ENCODE measurements at places on chromosomes 2 and 18.
A peak's percentile ranks its signal among the peaks of the same experiment; 100 is the strongest.

GRCh38 chr2:226981791-226982326, 146.0 kb downstream of the RHBDD1 start:
- no peak for DNase-seq

DNA sequence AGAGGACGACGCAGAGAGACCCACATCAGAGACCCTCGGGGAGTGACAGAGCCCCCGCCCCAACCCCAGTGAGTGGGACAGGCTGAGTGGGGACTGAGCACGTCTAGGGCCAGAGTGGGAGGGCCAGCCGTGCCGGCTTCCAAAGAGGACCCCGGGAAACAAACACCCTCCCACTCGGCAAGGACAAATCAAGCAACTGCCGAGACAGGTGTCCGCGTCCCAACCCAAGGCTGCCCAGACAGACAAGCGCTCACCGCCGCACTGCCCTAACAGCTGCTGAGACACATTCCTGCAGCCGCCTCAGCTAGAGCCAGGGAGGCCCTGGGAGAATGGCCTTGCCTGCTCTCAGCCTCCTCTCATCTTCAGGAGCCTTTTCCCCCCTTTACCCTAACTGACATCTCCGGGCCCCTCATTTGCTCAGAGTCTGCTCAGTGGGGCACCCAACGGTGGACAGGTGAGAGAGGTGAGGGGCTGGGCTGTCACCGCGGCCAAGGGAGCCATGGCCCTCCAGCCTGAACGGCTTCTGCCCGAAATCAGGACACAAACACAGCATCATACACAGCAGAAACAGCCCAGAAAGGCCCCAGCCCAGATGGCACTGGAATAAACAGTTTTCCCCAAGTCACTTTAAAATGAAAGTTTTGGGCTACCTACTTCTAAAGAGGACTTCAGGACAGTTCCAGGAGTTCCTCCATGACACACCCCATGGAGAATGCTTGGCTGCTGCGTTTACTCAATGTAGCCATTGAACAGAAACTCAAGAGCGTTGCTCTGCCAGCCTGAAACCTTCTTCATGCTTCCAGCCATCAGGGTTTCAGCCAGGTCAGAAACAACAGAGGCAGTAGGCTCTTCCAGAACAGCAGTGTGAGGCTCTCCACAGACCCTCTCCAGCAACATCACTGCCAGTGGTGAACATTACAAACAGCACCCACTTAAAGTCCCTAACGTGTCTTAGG, 23.6 kb downstream of the SLC66A2 start:
- DNase-seq: no peak

DNA sequence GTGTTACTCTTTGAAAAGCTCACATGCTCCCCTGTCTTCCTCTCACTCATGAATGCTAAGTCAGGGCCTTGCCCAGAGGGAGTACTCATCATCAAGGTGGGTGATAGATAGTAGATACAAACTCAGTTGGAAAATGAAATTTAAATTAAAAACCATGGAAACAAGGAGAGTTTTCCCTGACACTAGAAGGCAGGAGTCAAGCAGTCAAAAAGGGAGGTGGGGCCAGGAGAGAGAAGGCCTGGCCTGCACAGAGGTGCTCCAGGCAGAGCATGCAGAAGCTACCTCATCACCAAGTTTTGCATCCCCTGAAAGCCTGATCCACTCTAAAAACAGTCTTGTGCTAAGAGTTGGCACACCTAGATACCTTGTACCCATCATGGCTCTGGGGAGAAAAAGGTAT, 143.7 kb downstream of the MYO5B start:
- DNase-seq: no peak

- DNase-seq: no peak
These were observed 40.3 kb upstream of the FHL2 start for GRCh38 chr2:105439141-105439540.

DNA sequence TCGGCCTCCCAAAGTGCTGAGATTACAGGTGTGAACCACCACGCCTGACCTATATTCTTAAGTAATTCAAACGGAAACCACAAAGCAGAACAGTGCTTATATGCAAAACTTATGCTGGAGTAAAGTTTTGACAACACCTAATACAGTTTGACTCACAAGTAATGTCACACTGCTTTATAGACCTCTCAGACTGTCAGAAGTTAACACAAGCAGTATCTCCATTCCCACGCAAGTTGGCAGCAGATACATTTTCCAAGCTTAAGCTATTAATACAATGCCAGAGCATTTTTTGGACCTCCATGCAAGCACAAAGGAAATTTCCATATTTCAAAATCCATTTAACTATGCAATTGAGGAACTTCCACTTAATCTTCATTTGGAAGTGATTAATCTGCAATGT, 21.0 kb upstream of the SANBR start:
- DNase-seq: no peak

DNA sequence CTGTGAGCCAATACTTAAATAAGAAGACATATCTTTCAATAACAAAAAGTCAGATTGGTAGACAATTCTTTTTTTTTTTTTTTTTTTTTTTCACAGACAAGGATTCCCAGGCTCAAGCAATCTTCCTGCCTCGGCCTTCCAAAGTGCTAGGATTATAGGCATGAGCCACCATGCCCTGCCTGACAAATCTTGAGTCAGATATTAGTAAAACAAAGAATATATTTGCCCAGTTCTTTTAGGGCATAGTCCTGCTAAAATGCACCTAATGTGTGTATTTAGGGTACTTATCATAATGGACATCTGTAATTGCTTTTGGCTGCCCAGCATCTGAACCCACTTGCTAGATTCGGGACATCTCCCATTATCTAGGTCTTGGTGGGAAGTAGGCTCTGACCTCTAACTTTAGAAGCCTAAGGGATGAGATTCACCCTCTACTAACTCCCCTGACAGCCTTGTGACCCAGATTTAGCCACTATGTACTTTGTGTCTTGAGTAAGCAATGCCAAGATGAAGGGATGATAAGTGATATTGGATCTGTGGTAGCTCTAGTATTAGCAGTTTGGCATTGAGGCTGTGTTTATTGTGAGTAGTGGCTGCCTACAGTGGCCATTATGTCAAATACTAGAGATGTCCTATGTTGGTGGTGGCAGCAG, 18.5 kb upstream of the PSME4 start:
- DNase-seq: no peak

- no peak for DNase-seq
These were observed 40.4 kb upstream of the SELENOI start for GRCh38 chr2:26305540-26305939.

DNA sequence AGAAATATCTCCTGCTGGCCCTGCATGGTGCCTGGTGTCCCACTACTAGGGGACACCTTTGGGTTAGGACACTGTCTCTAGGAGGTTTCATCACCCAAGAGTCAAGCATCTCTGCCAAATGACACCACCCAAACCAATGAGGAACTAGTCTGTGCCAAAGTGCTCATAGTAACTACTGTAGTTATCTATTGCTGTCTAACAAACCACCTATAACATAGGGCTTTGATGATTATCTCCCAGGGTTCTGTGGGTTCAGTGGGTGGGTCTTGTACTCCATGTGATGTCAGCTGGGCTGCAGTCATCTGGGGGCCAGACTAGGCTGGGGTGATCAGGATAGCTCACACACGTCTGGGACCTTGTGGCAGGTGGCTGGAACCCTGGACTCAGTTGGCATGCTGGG, 59.8 kb downstream of the EPAS1 start:
- no peak for DNase-seq

GRCh38 chr2:130378206-130378897, 22.5 kb downstream of the PTPN18 start:
- no peak for DNase-seq

GRCh38 chr2:175926272-175926671, 75.8 kb downstream of the LNPK start:
- no peak for DNase-seq

DNA sequence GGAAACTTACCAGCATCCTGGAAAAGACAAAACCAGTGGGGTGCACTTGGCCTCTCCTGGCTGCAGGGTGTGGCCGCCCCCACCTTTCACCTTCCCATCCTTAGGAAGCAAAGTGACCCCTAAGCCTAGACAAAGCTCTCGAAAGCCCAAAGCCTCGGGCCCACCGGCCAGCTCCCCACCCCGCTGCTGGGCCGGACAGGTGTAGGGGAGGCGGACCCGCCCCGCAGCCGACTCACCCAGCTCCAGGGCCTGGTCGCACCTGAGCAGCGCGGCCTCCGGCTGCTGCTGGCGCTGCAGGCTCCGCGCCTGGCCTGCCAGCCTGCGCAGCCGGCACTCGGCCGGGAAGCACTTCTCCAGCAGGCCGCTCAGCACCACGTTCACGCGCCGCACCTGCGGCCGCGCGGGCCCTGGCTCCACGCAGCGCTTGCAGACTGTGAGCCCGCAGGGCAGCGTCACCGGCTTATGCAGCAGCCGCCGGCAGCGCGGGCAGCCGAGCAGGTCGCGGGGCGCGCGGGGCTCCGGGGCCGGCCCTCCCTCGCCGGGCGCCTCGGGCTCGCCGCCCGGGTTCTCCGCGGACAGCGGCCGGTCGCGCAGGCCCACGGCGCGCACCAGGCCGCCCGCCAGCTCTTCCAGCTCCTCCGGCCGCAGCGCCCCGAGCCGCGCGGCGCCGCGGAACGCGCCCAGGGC, 979 bp downstream of the LONRF2 start:
- peak; percentile 12 for DNase-seq

DNA sequence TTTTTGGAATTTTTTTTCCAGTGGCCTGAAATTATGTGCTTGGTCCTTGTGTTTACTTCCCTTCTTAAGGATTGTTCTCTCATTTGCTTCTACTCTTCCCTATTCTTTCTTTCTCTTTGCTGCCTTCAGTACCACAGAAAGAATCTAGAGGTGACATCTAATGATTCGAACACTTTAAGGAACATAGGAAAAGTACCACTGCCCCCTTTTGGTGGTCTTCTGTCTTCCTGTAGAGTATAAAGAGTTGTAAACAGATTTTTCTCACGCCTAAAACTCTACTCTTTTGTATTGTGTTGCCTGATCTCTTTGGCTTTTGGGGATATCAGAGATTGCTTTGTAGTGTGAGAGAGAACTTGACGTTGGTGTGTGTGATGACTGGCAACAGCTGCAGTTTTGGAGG, 7.0 kb upstream of the SCTR start:
- DNase-seq: no peak

GRCh38 chr2:18527326-18527725, 33.1 kb downstream of the RDH14 start:
- no peak for DNase-seq

DNA sequence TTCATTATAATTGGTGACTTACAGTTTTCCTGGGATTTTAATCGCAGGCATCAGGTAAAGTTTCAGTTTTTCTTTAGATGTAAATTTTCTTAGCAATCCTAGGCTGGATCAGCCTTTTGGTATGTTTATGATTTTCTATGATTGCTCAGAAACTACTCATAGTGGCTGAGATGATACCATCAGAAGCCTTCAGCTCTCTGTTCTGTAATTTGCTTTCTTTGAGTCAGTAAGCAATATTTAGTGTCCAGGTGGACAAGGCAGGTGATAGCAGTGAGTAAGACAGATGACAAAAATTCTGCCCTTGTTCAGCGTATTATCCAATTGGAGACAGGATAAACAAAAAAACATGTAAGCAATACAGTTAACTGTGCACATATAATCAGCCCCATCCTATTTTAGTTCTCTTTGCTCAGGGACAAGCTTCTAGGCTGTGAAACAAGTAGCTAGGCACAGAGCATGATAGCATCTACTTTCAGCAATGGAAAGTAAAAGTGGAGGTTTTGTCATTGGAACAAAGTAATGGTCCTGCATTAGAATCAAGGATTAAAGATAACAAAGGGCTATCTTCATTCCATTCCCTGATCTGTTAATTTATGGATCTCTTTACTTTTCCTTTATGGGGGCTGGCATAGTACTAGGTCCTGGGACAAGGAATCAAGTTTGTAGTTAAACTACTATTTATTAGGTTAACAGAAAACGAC, 100.8 kb downstream of the EPC2 start:
- no peak for DNase-seq

DNA sequence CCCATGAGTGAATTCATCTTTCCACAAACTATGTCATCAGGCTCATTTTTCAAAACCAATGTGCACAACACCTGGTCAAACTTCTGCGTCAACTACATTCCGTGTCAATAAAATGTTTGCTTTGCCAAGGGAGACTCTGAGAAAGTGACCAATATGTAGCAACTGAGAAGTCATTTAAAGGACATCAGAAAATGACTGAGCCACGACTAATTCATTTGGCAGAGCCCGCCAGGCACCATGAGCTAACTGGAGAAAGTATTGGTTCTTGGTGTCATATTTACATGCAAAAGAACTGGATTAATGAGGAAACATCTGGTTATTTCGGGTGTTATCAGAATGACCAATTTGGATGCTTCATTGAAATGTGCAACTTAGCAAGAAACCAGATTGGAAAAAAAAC, 7.2 kb downstream of the RND3 start:
- DNase-seq: no peak

DNA sequence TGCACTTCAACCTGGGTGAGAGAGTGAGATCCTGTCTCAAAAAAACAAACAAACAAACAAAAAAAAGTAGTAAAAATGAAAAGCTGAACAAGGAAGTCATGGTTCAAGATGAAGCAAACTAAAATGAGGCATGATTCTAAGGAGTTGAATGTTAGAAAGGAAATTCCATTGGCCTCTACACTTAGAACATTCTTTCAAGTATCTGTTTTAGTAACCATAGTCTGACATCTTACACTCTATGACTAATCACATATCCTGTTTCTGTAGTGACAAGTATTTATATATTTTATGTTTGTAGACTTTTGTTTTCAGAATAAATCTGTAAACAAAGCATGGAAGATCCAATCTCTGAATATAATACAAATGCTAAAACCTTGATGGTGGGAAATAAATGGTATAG, 164.1 kb downstream of the KIAA1328 start:
- DNase-seq: no peak

GRCh38 chr18:2851771-2852170, 5.0 kb downstream of the EMILIN2 start:
- DNase-seq: no peak

DNA sequence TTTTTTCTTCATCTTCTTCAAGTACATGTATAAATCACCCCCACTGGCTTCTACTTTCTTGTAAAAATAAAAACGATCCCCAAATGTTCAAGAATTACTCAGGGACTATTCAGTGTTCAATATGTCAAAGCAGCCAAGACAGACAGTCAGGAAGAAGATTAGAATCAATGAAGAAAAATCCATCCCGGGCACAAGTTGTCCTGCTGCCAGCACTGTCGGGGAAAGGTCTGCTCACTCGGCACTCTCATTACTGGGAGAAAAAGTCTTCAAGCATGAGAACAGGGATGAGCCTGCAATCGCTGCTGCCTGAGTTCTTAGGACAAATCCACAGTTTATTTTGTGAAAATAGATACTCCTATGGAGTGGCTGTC, 482.8 kb upstream of the KLHL29 start:
- no peak for DNase-seq

DNA sequence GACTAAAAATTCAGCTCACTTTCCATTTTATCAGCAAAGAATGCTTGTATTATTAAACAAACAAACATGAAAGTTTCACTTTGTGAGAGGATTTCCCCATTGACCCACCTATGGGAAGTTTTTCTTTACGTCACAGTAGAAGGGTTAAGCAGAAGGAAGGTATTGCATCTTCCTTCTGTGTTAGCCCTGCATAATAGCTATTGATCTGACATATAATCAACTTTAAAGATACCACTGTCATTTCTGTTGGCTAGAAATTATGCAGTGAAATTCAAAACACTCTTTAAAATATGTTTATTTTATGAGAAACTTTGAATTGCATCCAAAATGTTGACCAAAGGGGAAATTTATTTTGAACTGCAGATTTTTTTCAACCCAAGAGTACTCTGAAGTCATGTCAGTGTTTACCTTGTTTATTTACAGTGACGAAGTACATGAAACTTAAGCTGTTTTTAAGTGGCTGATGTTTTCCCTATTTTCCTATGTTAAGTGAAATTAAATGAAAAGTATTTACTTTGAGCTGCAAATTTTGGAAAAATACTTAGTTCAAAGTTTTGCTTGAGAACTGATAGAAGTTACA, 566.4 kb downstream of the ZEB2 start:
- DNase-seq: no peak

Data from hippocampal formation (tissue), 2 donors.